ENCODE measurements at places on chromosomes 7 and 10. TPM values are rescaled to one million over a fixed set of nuclear protein-coding genes. Genes with fewer than 3 reads are reported as not detected.

The TDRD1 gene
- not detected for polyA plus RNA-seq

The CALY gene
- 0.91 TPM for polyA plus RNA-seq

The TRIM73 gene
- 0.59 TPM for polyA plus RNA-seq

The VWC2 gene
- not detected for polyA plus RNA-seq

The CPN1 gene
- not detected for polyA plus RNA-seq
